ENCODE measurements at places on chromosomes 3 and 15.
A peak's percentile ranks its signal among the peaks of the same experiment; 100 is the strongest.

DNA sequence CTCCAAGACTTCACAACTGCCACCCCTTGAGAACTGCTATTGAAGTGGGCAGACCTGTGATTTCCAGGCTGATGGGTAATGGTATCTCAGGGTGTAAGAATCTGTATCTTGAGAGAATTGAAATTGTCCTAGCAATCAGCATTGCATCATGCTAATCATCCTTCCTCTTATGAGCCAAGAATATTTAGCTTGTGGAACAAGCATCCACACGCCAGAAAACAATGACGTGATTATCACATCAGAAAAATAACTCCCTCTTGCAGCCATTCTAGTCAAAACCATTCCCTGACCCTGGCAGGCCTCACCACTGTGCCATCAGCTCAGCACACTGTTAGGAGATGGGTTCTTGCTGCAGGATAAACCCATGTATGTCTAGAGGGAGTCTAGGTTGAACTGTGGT lies 6.7 kb downstream of the BCL2L10 start:
- no peak for DNase-seq

GRCh38 chr3:174287705-174288104 lies 571.4 kb upstream of the NAALADL2 start:
- no peak for DNase-seq

GRCh38 chr3:170487031-170487430 lies 68.4 kb downstream of the CLDN11 start:
- no peak for DNase-seq

- DNase-seq, result no peak
These were observed 27.2 kb downstream of the FEM1B start for GRCh38 chr15:68304589-68305337.

GRCh38 chr15:100926258-100926657 lies 7.1 kb downstream of the LRRK1 start:
- DNase-seq, result peak; percentile 51

- no peak for DNase-seq
These were observed 30.9 kb downstream of the LRRC49 start for GRCh38 chr15:70923311-70924080.

- no peak for DNase-seq
These were observed 3.1 kb downstream of the RARB start for GRCh38 chr3:25430935-25431770.

DNA sequence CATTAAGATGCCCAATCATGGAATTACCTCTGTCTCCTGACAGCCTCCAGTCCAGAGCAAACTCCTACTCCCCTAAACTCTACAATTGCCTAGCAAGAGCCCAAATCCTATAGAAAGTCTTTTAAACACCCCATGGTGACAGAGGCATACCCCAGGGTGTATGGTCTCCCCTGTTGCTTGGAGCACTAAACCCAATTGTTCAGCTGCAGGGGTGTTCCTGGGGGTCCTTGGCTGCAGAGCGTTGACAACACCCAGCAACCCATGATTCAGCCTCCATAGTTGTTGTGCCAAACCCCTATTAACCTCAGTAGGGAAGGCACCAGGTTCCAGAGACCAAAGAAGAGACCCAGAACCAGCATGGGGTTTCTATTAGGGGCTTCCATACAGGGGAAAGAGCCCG lies 41.8 kb upstream of the NEDD4 start:
- DNase-seq, result no peak

GRCh38 chr3:150252462-150252861 lies 155.6 kb upstream of the TSC22D2 start:
- no peak for DNase-seq

- DNase-seq, result no peak
These were observed 4.5 kb upstream of the RPL24 start for GRCh38 chr3:101690972-101691371.

- no peak for DNase-seq
These were observed 85.1 kb upstream of the TSEN2 start for GRCh38 chr3:12399226-12399625.

DNA sequence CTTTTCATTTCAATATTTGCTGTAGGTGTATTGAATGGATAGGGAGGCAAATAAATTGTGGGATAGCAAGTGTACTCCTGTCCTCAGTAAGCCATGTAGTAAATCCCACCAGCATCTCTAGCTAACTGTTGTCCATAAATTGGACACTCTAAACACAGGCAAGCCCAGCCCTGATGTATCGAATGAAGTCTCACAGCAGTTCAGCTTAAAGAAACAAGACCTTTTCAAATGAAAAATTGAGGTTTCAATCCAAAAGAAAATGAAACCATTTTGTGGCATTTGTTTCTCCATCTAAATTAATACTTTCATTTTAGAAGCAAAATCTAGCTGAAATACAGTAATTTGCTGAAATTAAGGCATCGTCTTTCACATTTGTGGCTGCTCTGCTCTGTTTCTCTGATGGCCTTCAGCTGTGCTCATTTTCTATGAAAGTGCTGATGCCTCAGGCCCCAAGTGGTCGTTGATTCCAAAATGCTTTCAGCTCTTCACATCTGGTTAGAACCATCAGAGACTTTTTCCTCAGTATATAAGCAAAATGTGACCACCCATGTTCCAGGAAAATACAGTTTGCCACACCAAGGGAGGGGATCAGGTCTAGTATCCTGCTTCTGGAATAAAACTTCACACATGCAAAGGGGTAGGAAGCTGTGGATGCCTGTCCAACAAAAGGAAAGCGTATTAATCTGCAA lies 245.0 kb downstream of the ZMAT3 start:
- DNase-seq, result no peak

- no peak for DNase-seq
These were observed 30.2 kb downstream of the PML start for GRCh38 chr15:74024687-74025086.

DNA sequence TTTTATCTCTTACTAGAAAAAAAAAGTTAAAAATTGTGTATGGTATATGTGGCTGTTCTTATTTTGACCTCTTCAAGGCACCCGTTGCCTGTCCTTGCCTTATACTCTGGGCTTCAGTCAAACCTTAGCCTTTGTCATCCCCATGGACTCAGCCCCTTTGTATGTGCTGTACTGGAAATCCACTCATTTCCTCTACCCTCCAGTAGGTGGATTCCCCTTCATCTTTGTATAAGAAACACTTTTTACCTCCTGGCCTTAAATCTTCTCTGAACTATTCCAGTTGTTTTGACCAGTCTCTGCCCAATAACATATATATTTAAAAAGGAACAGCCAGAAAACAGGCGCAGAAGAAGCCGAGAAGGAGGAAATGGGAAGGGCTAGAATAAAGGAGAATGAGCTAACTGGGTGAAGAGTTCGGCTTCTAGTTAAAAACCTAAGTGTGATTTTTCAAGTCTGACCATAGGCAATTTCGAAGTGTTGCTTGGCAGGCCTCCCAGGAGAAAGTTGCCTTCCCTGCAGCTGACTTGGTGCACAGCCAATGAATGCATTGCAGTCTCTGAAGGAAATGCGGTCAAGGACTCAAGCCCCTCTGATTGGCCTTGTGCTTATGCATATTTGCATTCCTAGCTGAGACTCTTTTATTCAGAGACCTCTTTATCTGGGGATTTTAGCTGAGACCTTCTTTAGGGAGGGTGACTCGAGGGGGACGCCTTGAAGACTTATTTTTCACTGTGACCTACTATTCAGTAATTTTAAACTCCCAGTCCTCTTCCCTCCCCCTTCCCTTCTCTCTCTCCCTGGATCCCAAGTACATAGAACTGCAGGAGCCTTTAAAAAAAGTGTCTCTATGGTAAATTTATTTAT lies 277.4 kb downstream of the ROBO1 start:
- no peak for DNase-seq

- DNase-seq, result no peak
These were observed 358.9 kb downstream of the RBMS3 start for GRCh38 chr3:29639578-29640290.

DNA sequence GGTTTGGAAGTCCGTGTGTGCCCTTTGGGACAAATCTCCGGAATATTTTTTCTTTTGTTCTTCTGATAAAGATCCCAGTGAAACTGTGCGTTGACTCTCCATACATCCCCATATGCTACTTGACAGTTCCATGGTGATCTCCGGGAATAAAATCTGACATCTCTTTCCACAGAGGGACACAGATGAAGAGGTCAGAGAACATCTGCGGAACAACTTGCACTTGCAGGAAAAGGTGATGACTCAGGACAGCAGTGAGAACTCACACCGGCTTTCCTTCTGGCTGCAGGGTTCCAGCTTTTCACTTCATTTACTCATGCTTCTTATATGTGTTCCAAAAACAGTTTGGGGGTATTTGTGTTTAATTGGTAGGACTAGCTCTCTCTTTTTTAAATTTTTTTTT lies 157.5 kb upstream of the CHRM5 start:
- DNase-seq, result no peak

- DNase-seq, result no peak
These were observed 109.8 kb downstream of the PPP2R3A start for GRCh38 chr3:136075218-136075808.

DNA sequence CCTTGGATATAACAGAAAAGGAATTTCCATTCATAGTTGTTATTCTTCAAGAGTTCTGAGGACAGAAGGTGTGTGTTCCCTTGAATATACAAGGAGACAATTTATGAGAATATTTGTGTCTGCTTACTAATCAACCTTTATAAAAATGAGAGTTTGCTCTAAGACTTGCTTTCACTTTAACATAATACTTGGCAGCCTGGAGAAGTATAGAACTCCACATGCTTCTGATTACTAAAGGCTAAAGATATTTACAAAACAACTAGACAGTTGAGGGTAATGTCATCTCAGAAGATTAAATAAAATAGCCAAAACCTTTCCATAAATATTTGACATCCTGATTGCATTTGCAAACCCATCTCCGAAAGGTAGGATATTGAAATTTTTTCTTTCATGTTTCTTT lies 727.1 kb upstream of the NAALADL2 start:
- DNase-seq, result no peak

DNA sequence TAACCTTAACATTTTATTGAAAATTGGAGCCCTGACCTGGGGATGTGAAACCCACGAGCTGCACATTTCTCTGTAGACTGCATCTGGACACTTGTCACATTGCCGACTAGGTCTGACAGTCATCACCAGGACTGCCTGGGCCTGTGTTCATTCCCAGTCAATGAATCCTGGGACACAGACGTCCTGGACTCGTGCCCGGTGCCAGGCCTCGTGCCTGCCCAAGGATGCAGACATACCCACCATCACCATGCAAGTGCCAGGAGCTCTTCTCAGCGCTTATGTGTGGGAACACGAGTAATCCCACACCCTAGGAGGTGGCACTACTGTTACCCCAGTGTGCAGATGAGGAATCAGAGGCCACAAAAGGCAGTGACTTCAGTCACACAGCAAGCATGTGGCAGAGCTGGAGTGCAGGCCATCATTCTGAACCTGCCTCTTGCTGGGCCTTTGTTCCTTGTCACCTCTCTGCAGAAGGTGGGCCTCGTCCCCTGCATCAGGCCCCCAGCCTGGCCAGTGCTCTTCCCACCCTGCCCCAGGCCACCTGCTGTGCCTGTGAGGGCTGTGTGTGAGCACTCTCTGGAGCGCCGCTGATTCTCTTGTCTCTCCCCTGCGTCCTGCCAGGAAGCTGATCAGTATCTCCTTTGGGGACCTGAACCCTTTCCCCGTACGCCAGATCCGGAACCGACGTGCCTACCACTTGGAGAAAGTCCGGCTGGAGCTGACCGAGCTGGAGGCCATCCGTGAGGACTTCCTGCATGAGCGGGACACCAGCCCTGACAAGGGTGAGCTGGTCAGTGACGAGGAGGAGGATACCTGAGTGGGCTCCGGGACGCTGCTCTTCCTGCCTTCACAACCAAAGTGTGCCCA lies 58.5 kb downstream of the ADAMTS7 start:
- DNase-seq, result peak; percentile 76

GRCh38 chr3:125220727-125221429 lies 8.3 kb upstream of the SLC12A8 start:
- no peak for DNase-seq

DNA sequence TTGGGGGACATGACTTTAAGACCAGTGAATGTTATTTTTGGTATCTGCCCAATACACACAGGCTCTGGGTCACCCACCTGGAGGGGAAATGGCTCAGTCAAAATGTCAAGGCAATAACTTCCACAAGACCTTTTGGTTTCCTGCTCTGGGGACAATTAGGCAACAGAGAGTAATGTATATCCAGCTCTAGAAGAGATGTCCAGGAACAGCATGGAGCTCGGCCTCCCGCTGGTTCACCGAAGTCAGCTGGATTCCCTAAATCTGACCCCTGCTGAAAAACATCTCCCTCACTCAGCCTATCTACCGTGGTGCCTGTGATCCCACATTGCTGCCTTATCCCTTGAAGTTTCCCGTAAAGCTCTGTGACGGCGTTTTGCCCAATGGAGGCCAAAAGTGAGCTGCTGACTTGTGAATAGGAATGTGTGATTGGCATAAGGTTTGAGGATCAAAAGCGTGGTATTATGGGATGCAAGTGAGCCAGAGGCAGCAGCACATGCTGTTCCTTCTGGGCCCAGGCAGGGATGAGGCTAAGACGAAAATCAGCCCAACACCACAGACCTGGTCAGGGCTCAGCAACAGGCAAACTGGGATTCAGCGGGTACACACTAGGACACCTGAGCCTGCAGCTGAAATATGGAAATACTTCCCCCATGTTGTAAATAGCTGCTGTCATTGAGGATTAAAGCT lies 47.2 kb upstream of the SLC6A11 start:
- peak; percentile 35 for DNase-seq

DNA sequence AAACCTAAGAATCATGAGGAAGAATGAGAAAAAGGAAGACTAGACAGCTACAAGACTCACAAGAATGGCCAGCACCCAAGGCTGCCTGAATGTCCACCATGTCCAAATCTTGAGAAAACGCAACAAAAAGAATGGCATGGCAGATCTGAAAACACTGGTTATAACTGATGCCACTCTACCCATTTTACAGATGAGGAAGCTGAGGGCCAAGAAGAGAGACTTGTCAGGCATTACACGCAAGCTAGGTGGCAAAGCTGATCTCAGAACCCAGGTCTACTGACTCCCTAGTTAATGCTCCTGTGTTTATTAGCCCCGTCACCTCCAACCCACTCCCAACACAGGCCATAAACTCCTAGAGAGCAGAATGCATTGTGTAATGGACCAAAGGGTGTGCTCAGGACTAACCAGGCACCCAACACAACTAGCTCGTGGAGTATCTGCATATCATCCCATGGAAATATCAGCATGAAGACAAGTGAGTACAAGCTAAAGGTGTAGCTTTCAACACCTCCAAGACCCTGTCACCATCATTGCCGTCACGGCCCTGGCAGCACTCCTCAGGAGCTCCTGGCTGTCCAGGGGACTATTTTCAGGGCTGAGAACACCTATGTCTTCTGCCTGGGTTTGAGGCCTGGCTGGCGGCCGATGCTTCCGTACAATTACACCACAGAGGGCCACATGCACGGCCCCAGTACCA lies 111.7 kb downstream of the XXYLT1 start:
- no peak for DNase-seq

GRCh38 chr3:173913974-173914421 lies 516.5 kb downstream of the NLGN1 start:
- DNase-seq, result no peak

- DNase-seq, result no peak
These were observed 15.3 kb downstream of the TLE3 start for GRCh38 chr15:70082281-70082900.

GRCh38 chr15:84659904-84660781 lies 2.1 kb upstream of the NMB start:
- peak; percentile 18 for DNase-seq

GRCh38 chr3:66037986-66038369 lies 740 bp downstream of the MAGI1 start:
- no peak for DNase-seq

GRCh38 chr3:113535898-113536297 lies 3.5 kb downstream of the SIDT1 start:
- no peak for DNase-seq

All from mesenteric fat pad (tissue), 1 donor.